ENCODE measurements at places on chromosomes 3 and 15.
A peak's percentile ranks its signal among the peaks of the same experiment; 100 is the strongest.

GRCh38 chr3:105911496-105911895, 42.7 kb upstream of the CBLB start:
- no peak for DNase-seq

GRCh38 chr3:173529062-173529711, 131.6 kb downstream of the NLGN1 start:
- DNase-seq, result peak; percentile 20

- no peak for DNase-seq
Measured at GRCh38 chr15:69021895-69022294, 7.4 kb downstream of the NOX5 start.

DNA sequence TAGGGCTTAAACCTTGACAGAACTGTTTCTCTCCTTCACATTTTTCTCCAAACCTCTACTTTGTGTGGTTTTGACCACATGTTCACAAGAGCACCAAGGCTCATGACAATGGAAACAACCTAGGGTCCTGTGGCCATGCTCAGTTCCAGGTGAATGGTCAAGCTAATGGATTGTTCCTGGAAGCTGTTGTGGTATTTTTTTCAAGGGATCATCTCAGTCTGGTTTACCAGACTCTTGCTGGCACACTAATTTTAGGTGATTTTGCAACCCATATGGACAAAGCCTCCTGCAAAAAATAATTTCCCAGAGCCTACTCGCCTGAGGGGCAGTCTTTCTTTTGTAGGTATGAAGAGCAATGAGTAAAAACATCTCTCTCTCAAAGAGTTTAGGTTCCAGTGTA, 67.2 kb downstream of the LSAMP start:
- DNase-seq, result no peak

DNA sequence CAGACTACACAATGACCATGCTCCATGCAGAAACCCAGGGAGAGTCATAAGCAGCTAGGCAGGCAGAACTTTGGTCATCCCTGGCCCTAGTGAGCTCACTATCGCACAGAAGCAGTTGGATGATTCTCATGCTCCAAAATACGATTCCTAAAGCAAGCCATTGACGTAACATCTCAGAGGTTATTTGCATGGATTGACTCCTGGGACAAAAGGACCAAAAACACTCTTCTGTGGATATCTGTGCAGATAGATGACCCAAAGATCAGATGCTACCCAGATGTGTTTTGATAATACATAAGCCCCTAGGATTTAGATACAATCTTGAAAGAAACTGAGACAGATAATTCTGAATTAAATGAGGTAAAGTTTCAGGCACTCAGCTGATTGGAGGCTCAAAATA, 33.4 kb upstream of the STT3B start:
- DNase-seq, result no peak

GRCh38 chr3:4019501-4019900, 220.3 kb downstream of the LRRN1 start:
- DNase-seq, result no peak

- no peak for DNase-seq
Measured at GRCh38 chr3:46926039-46926438, 48.5 kb downstream of the PTH1R start.

- DNase-seq, result no peak
Measured at GRCh38 chr3:107488942-107489341, 33.8 kb upstream of the BBX start.

DNA sequence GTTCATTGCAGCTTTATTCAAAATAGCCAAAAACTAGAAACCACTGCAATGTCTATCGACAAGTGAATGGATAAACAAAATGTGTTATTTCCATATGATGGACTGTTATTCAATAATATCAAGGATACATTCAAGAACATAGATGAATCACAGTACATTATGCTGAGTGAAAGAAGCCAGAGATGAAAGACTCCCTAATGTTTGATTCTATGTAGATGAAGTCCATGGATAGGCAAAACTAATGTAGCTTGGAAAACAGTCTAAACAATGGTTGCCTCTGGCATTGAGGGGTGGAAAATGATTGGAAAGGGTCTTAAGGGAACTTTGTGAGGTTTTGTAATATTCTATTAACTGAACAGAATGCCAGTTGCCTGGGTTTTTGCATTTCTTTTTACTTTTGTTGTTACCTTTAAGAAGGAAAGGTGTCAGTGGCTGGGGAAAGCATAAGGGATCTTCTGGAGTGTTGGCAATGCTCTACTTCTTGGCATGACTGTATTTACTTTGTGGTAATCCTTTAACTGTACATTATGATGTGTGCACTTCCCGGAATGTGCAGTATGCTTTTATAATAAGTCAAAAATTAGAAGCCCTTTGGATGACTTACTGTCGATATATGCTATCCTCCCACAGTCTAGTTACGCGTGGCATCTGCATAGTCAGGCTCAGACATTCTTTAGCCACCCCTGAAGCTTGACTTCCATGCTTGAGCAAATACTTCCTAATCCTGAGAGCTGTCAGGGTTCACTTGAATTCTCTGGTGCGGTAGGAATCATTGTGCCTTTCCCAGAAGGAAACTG, 20.5 kb upstream of the ATP10A start:
- DNase-seq, result no peak

- no peak for DNase-seq
Measured at GRCh38 chr15:75693501-75694240, 19.0 kb downstream of the CSPG4 start.

GRCh38 chr3:147139341-147139740, 267.0 kb downstream of the ZIC4 start:
- DNase-seq, result no peak

GRCh38 chr3:100754563-100755334, 45.5 kb downstream of the TFG start:
- DNase-seq, result no peak

DNA sequence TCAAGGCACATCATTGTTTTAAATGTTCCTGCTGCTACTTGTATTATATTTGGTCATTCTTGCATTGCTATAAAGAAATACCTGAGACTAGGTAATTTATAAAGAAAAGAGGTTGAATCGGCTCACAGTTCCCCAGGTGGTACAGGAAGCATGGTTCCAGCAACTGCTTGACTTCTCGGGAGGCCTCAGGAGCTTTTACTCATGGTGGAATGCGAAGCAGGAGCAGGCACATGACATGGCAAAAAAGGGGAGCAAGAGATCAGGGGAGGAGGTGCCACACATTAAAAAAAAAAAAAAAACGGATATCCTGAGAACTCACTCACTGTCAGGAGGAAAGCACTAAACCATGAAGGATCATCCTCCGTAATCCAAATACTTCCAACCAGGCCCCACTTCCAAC, 286.9 kb upstream of the PLSCR5 start:
- no peak for DNase-seq

- no peak for DNase-seq
Measured at GRCh38 chr15:65414841-65415621, 7.7 kb downstream of the IGDCC4 start.

- DNase-seq, result peak; percentile 44
Measured at GRCh38 chr15:42010434-42010833, 10.4 kb downstream of the PLA2G4E start.

GRCh38 chr3:112089956-112090886, 4.0 kb downstream of the C3orf52 start:
- no peak for DNase-seq

DNA sequence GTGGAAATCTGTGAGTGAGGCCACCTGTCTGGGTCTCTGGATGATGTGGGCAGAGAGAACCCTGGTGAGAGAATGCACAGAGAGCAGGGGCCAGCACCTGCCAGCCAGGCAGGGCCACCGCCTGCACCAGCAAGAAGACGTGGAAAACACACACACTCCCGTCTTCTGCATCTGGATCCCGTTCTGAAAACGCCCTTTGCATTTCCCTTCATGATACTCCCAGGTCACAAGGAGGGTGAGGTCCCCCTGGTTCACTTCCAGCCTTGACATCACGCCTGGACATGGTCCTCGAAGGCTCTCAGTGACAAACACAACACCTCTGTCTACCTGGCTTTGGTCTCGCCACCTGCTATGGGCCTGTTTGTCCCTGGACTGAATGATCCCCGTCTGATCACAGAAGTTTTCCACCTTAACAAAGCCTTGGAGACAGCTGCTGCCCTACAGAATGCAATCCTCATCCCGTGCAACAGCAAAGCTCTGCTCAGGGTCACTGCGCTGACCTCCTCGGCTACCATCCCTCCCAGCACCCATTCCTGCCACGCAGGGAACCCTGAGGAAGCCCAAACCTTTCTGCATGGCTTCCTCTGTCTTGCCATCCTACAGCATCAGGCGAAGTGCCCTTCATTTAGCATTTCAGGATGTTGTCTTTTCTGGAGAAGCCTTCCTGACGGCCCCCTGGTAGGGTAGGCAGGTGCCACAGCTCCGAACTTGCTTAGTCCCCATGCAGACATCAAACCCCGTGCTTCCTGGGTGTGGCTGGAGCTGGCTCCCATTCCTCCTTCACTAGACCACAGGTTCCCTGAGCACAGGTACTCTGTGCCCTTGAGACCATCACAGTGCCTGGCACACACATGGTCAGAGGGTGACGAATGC, 122.5 kb downstream of the ATP10A start:
- no peak for DNase-seq

GRCh38 chr3:135440233-135440632, 525.3 kb upstream of the PPP2R3A start:
- no peak for DNase-seq

DNA sequence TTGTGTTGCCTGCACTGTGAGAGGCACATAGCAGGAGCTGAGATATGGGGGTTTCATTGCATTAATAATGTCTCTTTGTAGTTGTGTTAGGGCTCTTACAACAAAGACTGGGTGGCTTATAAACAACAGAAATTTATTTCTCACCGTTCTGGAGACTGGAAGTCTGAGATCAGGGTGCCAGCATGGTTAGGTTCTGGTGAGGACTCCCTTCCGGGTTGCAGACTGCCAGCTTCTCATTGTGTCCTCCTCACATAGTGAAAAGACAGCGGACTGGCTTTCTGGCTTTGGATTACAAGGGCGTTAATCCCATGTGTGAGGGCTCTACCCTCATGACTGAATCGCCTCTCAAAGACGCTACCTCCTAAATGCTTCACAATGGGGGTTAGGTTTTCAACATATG, 20.6 kb downstream of the TMEM108 start:
- DNase-seq, result no peak

DNA sequence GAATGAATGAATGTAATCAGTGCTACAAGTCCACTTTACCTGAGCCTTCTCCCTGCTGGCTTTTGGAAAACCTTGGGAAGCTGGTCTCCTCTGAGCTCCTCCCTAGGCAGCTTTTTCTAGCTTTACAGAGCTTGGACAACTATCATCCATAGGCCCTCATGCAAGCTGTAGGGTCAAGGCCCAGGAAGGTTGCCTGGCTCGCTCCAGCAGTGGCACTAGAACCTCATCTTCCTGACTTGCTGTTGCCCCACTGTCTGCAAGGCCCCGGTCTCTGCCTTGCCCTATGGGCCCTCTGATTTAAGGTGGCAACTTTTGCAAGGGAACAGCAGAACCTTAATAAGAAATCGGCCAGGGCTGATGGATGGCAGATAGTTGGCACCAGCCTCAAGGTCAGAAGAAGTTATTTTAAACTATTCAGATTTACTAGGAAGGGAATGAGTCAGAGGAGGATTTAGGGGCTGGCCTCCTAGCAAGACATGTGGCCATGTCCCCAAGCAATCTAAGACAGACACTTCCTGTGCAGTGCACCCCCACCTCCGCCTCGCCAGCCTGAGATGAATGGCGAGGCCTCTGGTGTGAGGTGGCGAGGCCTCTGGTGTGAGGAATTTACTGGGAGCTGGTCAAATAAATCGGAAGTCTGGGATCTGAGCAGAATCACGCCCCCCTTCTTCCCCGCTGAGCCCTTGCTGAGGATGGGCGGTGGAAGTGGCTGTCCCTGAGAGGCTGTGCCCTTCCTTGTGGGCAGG, 180.8 kb downstream of the MEGF11 start:
- no peak for DNase-seq

GRCh38 chr3:13896473-13897154, 16.7 kb upstream of the WNT7A start:
- DNase-seq, result peak; percentile 67

GRCh38 chr3:189393598-189393997, 221.8 kb downstream of the TPRG1 start:
- peak; percentile 71 for DNase-seq

GRCh38 chr15:100844778-100845177, 34.9 kb upstream of the ALDH1A3 start:
- no peak for DNase-seq

DNA sequence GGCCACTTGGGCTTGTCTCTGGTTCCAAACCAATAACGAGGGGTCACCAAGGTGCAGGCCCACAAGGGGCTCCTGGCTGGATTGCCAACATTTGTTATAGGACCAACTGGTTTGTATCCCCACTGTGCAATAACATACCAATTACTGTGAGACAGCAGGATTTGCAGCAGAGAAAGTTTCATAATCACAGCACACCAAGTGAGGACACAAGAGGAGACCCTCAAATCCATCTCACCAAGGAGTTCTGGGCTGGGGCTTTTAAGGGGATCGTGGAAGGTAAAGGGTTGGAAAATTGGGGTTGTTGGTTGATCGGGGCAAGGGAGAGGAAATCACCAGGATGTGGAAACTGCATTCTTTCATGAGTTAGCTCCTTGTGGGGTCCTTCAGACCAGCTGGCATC, 29.7 kb upstream of the LHFPL4 start:
- no peak for DNase-seq

DNA sequence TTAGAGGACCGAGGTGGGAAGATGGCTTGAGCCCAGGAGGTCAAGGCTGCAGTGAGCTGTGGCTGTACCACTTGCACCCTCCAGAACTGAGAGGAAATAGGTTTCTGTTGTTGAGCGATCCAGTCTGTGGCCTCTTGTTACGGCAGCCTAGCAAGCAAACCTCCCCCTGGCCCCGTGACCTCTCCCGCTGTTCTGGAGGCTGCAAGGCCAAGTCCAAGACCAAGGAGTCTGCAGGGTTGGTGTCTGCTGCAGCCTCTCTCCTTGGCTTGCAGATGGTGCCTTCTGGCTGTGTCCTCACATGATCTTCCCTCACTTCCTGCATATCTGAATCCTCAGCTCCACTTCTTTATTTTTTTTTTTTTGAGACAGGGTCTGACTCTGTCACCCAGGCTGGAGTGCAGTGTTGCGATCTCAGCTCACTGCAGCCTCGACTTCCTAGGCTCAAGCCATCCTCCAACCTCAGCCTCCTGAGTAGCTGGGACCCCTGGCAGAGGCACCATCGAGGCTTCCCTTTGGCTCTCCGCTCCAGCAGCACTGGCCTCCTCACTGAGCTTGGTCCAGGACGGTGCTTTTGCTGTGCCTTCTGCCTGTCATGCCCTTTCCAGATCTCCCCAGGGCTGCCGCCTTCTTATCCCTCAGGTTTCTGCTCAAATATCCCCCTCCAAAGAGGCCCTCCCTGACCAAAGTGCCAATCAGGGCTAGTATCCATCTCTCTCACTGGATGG, 18.0 kb upstream of the PLXND1 start:
- DNase-seq, result no peak

GRCh38 chr3:133588035-133588434, 14.5 kb downstream of the CDV3 start:
- no peak for DNase-seq

GRCh38 chr3:136149667-136150066, 46.5 kb downstream of the MSL2 start:
- DNase-seq, result peak; percentile 39

- no peak for DNase-seq
Measured at GRCh38 chr3:147411238-147411814, 2.2 kb downstream of the ZIC1 start.

All from activated CD4-positive, alpha-beta T cell treated with anti-CD3 and anti-CD28 coated beads, Interleukin-2, Interleukin-6, amounts not matched to agents 100 ng/mL and 50 ng/mL, durations not matched to agents 16 hours and 8 hours (primary cell).